ENCODE measurements at places on chromosomes 12 and 14.

GRCh38 chr12:110943373-110943772 is 23.0 kb upstream of the MYL2 start:
- DNase-seq = no peak

- DNase-seq = no peak
These were observed 787.7 kb upstream of the TMEM132C start for GRCh38 chr12:127479256-127479655.

GRCh38 chr14:41167040-41167439 is 439.6 kb upstream of the LRFN5 start:
- no peak for DNase-seq

- DNase-seq = no peak
These were observed 248.5 kb upstream of the FBXO33 start for GRCh38 chr14:39680777-39681176.

DNA sequence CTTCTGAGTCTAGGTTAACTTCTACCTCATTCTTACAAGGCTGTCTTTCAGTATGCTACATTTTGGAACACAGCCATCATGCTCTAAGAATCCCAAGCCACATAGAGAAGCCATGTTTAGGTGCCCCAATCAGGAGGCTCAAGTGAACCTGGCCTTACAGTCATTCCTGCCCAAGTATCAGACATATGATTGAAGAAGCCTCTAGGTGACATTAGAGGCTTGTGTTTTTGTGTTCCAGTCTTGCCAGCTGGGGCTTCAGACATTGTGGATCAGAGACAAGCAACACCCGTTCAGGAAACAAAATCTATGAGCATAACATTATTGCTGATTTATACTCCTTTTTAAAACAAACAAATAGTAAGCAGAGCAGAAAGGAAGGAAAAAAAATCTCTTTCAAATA is 8.1 kb upstream of the SLC16A7 start:
- DNase-seq = no peak

GRCh38 chr12:104956870-104957718 is 996 bp downstream of the SLC41A2 start:
- DNase-seq = peak; percentile 33

All from DMS79 (cell line).